ENCODE measurements at places on chromosomes 7 and 10.

- no peak for DNase-seq
Measured at GRCh38 chr7:117800406-117800805, 72.8 kb downstream of the CTTNBP2 start.

DNA sequence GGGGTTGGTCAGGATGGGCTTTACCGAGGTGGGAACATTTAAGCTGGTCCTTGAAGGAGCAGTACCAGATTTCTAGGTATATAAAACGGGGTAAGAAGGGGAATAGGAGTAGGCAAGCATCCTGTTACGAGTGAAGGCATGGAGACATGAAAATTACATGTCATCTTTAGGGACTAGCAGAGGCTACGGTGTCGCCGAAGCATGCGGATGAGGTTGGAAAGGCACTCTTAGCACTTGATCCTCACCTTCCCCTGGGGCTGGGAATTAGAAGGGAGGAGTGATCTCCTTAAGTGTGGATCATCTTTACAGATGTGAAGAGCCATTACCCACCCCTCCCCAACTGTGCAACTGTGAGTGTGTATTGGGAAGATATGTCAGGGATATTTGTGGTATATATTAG lies 13.8 kb upstream of the ZRANB1 start:
- no peak for DNase-seq

DNA sequence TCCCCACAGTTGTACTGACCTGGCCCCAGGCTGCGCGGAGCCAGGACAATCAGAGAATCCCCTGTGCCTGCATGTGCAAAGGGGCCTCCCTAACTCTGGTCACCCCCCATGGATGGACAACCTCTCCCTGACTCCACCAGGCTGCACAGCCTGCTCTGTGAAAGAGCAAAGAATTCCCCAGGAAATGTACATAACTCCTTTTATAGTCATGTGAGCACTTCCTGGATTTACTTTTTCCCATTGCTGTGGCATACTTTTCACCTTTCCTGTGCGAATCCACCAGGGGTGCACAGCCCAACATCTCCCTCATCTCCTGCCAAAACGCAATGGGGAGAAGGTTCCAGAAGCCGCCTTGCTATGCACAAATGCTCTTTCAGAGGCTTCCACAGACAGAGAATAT lies 27.9 kb downstream of the FGFR2 start:
- DNase-seq = no peak

GRCh38 chr10:118753331-118754228 lies 1.2 kb downstream of the CACUL1 start:
- DNase-seq = no peak

- no peak for DNase-seq
Measured at GRCh38 chr7:82294382-82294784, 149.2 kb downstream of the CACNA2D1 start.

DNA sequence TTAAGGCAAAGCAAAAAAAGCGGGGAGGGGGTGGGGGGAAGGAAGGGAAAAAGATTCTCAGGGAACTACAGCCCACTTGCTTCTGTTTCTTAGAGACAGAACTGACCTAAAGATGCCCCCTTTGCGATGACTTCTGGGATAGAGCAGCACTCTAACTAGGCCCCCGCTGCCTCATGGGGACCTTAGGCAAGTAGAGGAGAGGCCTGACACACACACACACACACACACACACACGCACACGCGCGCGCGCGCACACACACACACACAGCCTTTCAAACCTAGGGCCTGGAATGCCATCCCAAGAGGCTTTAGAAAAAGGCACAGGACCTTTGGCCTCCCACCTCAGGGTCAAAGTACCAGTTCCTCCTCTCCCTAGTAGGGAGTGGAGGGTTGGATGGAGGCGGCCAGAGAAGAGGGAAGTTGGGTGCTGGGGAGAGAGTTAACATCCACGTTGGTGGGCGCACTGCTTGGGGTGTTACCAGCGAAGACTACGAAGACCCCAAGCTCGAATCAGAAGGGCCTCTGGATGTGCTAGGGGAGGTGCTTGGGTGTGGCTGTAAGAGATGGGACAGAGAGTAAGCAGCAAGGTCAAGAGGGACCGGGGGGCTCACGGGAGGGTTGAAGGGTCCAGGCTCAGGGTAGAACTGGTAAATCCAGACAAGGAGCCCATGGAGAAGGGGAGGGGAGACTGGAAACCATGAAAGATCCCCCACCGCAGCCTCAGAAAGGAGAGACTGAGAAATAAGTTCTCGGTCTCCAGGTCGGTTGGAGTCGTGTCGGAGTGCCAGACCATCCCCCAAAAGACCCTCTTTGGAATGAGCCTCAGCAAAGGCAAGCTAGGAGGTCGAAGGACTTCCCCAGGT lies 1.2 kb upstream of the COL1A2 start:
- no peak for DNase-seq

DNA sequence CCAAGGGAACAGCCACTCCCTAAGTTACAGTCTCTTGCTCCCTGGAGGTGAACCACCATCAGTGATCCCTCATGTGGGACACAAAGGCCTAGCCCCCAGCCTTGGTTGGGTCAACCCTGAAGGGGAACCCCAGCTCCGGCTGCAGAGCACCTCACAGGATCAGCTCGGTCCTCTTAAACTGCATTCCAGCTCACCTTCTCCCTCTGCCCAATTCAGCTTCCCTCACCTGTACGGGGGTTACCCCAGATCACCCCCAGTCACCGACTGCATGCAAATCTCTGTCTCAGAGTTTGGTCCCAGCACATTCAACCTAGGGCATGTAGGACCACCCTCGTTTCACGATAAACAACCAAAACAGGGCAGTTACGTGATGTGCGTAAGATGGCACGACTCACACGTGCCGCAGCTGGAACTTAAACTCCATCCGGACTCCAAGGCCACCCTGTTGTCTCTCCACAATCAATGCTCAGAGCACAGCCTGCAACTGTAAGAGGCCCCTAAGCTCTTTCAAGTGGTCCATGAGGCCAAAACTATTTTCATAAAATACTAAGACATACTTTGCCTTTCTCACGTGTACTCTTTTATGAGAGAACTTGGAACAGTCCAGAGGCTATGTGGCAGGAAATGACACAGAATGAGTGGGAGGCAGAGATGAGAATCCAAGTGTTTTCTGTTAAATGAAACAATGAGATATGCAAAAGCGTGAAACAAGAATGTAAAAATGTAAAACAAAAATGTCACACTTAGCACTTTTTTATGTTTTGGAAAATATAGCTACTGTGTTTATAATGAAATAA lies 285.2 kb downstream of the PTPRN2 start:
- DNase-seq = peak; percentile 36

- DNase-seq = no peak
Measured at GRCh38 chr10:43090188-43090587, 13.3 kb downstream of the RET start.

DNA sequence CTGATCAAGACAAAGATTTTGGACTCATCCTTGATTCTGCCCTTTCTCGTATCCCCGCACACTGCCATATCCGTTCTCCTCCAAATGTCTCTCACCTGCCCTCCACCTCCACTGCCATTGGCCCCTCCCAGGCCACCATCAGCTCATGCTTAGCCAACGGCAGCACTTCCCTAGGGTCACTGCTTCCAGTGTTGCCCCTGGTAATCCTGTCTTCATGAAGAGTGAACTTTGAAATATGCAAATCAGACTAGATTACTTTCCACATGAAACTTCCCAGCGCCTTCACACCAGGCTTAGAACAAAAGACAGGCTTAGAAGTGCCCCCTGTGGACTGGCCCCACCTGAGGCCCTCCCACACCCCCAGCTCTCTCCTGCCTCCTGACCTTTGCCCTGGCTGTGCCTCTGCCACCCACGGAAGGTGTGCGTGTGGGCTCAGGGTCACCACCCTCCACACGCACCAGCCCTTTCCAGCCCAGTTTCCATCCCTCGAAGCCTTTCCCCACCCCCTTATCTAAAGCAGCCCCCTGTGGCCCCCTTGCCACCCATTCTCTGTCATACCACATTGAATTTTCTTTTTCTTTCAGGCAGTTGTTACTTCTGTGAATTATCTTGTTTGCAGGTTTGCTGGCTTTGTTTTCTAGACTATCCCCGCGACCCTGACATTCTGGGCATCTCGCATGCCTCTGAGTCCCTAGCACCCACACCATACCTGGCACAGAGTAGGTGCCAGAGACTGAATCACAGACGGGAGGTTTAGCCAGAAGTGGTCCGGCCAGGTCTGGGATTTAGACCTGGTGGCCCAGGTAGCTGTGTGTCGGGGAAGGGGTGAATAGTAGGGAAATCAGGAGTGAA lies 26.8 kb upstream of the C10orf53 start:
- no peak for DNase-seq

DNA sequence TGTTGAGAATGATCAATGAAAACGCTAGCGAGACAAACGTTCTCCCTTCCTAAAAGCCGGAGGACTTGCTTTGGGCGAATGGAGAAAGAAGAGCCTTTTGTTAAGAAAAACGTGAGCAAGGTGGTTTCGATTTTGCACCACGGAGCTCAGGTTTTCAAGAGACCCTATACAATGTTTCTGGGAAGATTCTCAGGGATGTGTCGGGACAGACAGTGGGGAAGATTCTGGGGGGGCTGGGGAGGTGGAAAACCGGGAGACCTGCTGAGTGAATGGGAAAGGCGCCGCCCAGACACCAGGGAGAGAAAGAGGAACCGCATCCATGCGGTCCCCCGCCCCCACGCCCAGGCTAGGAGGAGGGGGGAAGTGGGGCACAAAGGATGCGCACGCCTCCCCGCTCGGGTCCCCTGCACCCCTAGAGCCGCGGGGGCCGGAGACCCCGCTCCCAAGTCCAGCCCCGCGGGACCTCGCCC lies 745 bp downstream of the YWHAG start:
- DNase-seq = peak; percentile 83

GRCh38 chr7:55160539-55160938 lies 141.7 kb downstream of the EGFR start:
- DNase-seq = no peak

DNA sequence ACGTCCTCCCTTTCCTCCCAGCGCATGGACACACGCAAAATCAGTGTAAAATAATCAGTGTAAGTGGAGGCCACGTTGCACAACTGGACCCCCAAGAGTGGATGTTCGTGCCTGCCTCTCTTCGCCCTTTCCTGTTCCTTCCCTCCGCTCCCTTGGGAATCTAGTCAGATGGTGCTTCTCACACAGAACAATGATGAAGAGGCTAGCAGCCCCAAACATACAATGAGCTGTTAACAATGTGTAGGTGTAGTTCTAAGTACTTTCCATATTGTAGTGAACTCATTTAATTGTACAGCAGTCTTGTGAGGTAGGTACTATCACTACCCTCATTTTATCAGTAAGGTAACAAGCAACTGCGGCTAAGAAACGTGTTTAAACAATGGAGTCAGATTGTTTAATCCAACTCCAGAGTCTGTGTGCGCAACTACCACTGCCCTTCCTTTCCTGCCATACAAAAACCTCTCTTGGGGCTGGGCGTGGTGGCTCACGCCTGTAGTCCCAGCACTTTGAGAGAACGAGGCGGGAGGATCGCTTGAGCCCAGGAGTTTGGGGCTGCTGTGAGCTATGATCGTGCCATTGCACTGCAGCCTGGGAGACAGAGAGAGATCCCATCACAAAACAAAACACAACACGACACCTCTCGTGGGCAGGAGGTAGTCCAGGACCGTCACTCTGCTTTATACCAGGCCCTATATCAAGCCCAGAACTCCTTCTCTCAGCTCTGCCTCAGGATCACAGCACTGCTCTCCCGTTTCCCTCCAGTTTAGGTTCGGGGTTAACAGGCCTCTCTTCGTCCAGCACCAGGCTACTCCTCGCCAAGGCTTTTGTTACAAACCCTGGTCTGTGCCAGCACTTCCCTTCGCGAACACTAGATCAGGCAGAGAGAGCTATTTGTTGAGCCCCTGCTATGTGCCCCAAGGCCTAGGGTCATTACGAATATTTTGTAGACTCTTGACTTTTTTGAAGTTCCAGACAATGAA lies 1.1 kb downstream of the FKBP9 start:
- no peak for DNase-seq

DNA sequence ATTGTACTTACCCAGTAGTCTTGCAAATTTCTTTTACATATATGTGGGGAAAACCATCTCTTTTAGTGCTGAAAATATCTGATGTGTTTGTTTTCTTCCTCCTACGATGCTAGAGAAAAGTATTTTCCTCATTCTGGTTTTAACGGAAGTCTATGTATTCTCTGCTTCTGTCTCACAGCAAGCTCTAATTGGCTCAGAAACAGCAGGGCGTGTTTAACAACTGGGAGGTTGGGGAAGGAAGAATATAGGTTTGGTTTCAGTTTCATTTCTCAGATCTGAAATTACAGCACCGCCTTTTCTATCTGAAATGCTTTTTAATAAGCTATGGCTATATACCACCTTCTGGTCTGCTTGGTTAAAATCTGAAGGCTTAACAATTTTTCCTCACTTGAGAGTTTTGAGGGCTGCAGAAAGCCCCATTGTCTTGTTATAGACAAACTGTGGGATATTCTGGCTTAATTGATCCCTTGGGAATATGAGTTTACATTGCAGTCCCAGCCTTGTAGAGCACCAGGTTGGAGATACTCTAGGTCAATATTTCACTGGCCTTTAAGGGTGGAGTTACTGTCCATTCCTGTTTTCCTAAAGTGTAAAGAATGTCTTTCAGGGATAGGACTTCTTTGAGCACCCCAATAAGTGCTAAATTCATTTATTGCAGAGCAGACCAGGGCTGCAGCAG lies at the start of gene SAMD9:
TSS of gene SAMD9 (minus strand) at position 128 of the 679 bp plus-strand sequence. CDS start 11,882 bp downstream, outside the sequence.
- no peak for DNase-seq

DNA sequence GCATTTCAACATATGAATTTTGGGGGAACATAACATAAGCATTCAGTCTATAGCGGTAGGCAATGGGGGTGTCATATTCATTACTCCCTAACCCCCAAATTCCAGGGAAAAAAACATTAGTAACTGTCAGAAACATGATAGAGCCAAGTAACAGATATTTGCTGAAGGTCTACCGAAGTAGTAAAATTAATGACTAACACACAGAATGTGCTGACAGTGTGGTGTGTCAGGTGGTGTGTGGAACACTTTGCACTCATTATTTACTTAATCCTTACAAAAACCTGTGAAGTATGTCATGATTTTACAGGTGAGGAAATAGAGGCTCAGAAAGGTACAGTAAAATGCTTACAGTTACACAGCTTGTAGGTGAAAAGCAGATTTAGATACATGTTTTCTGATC lies 85.4 kb upstream of the RHOBTB1 start:
- DNase-seq = no peak

DNA sequence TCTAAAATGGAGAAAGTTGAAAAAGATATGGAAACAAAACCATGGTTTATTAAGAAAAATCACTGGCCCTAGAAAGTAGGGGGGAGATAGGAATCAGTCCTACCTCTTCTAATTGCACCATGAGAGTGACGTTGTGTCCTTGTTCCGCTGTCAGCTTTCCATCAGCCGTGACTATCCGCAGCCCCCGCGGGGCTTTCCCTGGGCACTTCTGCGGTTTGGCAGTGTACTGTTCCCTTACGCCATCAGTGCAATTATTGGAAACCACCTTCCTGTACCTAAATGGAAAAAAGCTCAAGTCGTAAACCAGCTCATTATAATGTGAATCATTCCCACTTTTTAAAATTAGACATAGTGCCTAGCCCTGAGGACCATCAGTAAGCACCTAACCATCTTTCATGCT lies 512.2 kb downstream of the SORCS1 start:
- no peak for DNase-seq

GRCh38 chr10:125157505-125157904 lies 2.9 kb downstream of the CTBP2 start:
- DNase-seq = peak; percentile 23

DNA sequence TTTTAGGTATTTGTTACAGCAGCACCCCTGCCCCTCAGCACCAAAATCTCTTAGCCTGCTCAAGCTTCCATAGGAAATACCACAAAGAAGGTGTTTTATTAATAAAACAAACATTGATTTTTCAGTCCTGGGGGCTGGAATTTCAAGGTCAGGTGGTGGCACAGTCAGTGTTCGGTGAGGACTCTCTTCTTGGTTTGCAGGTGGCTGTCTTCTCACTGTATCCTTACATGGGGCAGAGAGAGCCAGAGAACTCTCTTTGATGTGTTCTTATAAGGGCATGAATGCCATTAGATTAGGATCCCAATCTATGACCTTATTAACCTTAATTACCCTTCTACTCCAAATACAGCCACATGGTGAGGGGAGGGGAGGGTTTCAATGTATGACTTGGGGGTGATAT lies 112.3 kb upstream of the PFKP start:
- DNase-seq = no peak
